ENCODE measurements at places on chromosomes 4 and X. TPM values are rescaled to one million over a fixed set of nuclear protein-coding genes. Genes with fewer than 3 reads are reported as not detected.

DNA sequence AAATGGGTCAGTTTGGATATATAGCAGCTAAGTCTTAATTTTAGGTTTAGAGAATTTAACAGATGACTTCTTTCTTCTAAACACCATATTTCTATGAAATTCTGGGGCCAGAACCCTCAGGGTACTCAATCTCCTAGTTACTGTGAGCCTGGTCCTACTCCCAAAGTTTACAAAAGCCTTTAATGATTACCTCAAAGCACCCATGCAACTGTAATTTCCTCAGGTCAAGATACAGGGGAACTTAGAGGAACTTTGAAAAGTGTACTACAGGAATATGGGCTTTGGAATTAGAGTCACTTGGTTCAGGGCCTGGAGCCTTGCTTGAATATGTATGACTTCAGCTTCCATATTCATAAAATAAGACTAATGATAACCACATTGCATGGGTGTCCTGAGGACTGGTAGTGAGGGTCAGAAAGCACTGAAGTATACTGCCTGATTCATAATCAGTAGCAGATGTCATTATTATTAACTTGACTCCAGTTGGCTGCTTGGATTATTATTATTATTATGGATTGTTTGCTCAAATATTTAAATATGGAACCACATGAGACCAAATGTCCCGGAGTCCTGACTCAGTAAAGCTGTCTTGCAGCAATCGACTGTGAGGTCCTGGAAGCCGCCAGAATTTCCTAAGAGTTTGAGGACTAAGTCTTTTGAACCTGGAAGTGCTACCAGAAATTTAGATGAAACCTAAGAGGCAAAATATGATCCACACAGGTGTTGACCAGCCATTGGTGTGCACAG is 2.0 kb upstream of the ADH7 start:
- DNase-seq: no peak

DNA sequence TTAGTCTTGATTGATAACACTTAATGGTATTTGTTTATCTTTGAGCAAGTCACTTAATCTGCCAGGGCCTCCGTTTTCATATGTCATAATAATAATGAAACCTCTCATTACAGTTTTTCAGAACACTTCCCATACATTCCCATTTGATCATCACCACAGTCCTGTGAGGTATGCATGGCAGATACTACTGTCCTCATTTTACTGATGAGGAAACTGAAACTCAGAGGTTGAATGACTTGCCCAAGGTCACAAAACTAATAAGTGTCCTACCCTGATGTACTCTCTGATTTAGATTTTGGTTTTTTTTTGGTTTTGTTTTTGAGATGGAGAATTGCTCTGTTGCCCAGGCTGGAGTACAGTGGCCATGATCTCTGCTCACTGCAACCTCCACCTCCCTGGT is 25.7 kb downstream of the ZFX start:
- DNase-seq: no peak

DNA sequence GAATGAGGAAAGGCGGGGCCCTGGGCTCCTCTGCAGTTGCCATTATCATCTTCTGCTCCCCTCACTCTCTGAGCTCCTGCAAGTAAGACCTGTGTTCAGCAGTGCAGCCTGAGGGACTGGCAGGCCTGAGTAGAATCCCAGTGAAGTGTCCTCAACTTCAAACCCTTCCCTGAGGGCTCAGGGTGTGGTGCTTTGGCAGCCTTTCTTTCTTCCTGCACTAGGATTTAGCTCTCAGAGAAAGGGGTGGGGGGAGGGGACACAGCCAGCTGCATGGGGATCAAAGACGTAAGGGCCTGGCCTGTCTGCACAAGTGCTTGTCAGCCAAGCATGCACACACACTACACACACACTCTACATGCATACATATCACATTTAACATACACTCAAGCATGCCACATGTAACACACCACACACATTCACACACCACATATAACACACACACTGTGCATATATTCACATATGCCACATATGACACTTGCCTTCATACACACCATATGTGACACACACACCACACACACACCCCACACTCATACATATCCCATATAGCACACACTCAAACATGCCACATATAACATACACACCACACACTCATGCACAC is 223.4 kb upstream of the RPL34 start:
- DNase-seq: no peak

DNA sequence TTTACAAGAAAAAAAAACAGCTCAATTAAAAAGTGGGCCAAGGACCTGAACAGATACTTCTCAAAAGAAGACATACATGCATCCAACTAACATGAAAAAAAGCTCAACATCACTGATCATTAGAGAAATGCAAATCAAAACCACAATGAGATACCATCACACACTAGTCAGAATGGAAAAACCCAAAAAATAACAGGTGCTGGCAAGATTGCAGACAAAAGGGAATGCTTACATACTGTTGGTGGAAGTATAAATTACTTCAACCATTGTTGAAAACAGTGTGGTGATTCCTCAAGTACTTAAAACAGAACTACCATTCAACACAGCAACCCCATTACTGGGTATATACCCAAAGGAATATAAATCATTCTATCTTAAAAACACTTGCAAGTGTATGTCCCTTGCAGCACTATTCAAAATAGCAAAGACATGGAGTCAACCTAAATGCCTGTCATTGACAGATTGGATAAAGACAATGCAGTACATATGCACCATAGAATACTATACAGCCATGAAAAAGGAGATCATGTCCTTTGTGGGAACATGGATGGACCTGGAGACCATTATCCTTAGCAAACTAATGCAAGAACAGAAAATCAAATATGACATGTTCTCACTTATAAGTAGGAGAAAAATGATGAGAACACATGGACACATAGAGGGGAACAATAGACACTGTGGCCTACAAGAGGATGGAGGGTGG is 97.6 kb downstream of the RAB28 start:
- DNase-seq: no peak

GRCh38 chr4:3687538-3687937 is 78.6 kb upstream of the ADRA2C start:
- DNase-seq: peak; percentile 7

DNA sequence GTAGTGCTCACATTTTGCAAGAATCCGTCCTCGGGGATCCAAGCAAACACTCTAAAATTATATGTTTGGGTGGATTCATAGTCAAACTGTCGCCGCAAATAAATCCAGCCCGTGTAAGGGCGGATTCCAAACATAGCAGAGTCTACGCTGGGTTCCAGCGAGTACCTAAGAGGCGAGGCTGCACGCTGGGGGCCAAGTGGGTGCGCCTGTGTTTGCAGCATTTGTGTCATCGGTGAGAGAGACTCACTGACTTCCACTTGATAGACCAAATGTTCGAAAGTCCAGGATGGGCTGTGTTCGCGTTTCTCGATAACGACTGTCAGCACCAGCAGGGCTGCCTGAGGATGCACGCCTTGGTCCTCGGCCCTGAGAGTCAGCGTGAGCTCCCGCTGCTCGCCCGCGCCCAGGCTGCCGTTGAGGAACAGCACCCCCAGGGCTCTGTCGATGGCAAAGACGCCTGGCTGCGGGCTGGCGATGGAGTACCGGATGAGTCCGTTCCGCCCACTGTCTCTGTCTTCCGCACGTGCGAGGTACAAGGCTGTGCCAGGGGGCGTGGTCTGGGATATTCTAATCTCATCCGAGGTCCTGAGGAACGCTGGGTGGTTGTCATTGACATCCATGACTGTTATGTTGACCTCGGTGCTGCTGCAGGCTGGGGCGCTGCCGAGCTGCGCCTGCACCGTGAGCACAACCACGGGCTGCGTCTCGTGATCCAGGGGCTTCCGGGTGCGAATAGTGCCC is 158.7 kb downstream of the DCHS2 start:
- peak; percentile 71 for DNase-seq

DNA sequence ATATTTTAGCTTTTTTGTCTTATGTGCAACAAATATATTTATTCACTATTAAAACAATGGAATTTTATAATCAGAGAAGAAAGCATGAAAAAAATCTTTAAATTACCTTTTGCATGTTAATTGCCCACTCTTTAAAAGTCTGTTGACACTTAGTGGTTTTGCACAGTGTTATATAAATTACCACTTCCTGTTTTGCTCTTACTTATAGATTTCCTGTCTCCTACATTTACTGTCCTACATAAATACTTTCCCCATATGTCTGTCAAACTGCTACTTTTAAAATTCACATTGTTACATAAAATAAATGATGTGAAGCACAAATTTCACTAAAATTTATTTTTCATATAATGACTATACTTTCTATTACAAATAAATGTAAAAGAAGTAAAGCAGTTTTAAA is 161.1 kb upstream of the NDST4 start:
- no peak for DNase-seq

Gene DCLK2
- 36.8 TPM for total RNA-seq

DNA sequence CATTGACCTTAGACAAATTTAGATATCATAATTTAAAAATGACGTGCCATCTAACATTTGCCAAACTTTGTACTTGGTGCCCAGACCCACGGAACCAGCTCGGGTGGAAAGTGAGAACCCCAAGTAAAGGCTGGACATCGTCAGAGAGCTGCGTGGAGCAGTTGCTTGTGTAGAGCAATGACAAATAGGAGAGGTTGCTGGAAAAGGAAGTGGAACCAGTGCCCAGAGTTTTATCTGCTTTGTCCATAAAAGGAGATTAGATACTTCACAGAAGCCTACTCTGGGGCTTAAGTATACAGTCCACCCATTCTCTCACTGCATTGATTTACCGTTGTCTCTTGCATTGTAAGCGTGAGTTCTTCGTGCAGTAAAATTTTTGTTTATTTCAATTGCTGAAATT is 5.4 kb upstream of the TBC1D1 start:
- no peak for DNase-seq

DNA sequence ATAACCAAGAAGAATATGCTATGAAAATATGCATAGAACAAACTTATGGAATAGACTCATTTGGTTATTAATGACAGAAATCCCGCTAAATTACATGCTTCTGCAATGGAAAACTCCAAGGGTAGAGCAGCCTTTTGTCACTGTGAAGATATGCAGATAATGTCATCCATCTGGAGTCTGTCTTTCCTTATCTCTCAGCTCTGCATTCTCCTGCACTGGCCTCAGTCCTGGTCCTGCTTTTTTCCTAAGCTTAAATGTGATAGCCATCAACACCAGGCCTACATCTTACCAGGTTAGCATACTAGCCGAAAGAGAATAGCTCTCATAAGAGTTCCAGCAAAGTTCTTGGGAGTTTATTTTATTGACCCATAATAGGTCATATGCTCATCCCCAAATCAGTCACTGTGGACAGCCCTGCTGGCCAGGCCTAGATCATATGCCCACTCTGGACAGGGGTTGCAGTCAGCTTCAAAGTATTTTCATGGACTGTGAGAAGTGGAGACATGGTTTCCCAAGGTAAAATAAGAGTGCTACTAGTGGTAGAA is 86.5 kb upstream of the LEF1 start:
- no peak for DNase-seq

Gene MANBA
- 13.0 TPM for total RNA-seq

Gene NAP1L5
- 20.9 TPM for total RNA-seq

Gene CLIC2
- total RNA-seq: 0.56 TPM

DNA sequence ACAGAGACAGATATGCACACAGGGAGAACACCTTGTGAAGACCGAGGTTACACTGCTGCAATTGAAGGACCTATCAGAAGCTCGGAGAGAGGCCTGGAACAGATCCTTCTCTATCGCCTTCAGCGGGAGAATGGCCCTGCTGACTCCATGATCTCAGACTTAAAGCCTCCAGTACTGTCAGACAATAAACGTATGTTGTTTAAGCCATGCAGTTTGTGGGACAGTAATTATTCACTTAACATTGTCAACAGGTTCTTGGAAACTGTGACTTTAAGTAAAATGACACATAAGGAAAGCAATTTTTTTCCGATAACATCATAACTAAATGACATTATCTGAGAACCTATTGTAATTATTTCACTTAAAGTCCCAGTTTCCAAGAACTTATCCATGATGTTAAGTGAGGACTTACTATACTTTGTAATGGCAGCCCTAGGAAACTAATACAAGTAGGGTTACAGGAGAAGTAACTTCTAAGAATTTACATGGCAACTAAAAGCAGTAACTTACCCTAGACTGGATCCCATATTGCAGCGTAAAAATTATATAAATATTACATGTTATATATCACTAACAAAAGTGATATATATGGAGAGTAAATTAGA is 180.8 kb upstream of the MAB21L2 start:
- no peak for DNase-seq

DNA sequence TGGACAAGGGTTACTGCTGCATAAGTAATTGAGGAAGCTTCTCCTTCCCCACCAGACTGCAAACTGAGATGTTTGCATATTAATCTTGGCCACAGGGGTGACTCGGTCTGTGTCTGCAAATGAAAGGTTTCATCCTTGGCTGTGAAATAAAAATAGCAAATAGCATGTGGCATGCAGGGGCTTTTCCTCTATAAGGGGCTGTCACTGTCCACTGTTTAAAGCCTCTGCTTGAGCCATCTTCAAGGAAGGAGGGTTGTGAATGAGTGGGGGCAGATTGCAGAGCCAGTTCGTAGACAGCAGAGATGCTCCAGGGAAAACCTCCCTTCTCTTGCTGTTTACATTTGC is 33.3 kb downstream of the TMSB4X start:
- DNase-seq: no peak

DNA sequence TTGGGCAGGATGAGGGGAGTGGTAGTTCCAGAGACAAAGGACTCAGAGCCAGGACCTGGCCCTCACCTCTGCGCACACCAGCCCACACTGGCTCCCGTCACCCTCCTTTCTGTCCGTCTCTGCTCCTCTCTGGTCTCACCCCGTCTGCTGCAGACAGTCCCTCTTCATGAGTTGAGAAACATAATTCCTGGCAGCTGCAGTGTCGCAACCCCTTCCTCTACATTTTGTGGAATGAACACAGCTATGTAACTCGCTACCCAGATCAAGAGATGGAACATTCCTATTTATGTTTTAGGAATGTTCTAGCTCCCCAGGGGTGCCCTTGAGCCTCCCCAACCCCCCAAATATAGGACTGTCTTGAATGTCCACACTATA is 59.3 kb downstream of the SHROOM2 start:
- DNase-seq: no peak

Gene COX7B2
- total RNA-seq: not detected

Gene CXorf38
- total RNA-seq: 7.8 TPM

Gene SGCB
- total RNA-seq: 169 TPM

DNA sequence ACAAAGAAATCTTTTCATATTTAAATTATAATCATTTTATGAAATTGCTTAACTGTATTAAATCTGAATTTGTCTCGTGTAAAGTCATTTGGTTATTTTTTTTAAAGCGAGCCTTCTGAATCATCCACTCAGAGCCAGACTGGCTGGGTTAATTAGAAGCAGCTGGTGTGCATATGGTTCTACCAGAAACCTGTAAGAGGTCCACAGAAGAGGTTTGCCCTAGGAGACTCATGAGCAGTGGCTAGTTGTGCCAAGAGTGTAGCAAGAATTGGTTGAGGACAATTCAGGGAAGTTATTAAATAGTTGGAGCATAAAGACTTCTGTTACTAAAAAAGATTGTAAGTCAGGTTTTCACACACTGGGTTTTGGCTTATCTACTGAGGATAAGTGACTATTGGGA is 267.4 kb downstream of the IL1RAPL2 start:
- DNase-seq: no peak

DNA sequence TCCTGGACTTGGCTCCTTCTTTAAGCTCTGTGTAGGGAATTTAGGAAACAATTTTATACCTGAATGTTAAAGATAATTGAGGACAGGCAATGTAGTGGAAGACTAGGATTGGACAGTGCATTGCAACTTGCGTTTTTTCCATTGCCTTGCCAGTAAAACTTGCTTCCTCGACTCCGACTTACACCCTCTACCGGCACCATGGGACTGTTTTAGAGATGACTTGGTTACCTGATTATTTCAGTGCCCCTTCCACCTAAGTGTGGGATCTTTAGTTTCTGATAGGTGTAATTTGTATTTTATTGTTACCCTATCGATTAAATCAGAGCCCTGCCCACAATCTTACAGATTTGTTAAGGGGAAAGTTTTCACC is 1.2 kb downstream of the PRPS1 start:
- no peak for DNase-seq

Measured in glutamatergic neuron (in vitro differentiated cells).